Endodermal cell (in vitro differentiated cells): ENCODE measurements at places on chromosomes 3 and 15. TPM values are rescaled to one million over a fixed set of nuclear protein-coding genes. Genes with fewer than 3 reads are reported as not detected.

GRCh38 chr15:61794276-61794675 is 266.0 kb downstream of the VPS13C start:
- H3K27me3 ChIP-seq = no peaks in the 10 kb centered on the region
- H3K27ac ChIP-seq = no peak overlapping the region
- H3K36me3 ChIP-seq = no peaks in the 10 kb centered on the region
- no peak overlapping the region for H3K4me3 ChIP-seq
- no peaks in the 10 kb centered on the region for H3K4me1 ChIP-seq

Gene CPNE4
- total RNA-seq = 1.7 to 2.7 TPM (median 2.0 TPM) in 3 replicates

DNA sequence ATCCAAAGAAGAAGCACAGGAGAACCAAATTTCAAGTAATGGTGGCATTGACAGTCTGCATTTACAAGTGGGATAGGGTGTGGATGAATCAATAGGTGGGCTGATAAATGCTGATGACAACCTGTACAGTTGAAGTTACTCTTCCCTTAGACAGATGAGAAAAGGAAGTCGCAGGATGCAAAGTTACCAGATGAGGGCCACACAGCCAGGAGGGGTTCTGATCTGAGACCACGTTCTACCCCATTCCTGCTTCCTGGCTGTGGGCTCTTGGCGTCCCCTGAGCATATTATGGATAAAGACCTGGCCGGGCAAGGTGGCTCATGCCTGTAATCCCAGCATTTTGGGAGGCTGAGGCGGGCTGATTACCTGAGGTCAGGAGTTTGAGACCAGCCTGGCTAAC is 104.6 kb downstream of the EOMES start:
- no peak overlapping the region for H3K4me3 ChIP-seq
- no peak for DNase-seq
- H3K27ac ChIP-seq = no peak overlapping the region
- no peaks in the 10 kb centered on the region for H3K4me1 ChIP-seq
- no peaks in the 10 kb centered on the region for H3K36me3 ChIP-seq

DNA sequence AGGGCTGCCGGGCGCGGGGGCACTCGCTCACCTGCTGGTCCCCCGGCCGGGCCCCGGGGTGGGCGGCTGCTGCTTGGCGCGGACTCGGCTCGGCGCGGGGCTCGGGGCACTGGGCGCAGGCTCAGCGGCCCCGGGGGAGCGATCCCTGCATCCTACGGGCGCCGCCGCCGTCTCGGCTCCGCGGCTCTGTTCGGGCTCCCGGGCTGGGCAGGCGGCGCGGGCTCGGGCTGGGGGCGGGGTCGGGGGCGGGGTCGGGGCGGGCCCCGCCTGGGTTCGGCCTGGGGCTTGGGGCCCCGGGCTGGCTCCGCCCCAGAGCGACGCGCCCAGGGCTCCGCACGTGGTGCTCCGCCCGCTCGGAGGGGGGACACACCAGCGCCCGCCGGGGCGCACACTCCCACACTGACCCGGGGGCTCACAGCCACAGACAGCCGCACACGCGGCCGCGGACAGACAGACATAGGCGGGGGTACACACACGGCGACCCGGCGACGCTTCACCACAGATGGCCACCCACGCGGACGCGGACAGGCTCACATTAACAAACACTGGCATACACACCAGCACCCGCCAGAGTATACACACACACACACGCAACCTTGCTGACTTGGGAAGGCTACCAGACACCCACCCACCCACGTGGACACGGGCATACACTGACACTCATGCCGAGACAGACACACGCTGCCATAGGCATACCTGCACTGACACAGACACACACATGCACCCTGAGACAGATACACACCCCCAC is at the start of gene SCN5A:
TSS of gene SCN5A (minus strand) at position 188 of the 748 bp plus-strand sequence. CDS start 16,380 bp downstream, outside the sequence.
- H3K4me1 ChIP-seq = no peaks in the 10 kb centered on the region
- DNase-seq = peak; percentile 92
- no peak within 1 kb of the TSS for H3K27ac ChIP-seq
- peaks cover 73% of the 10 kb centered on the region for H3K27me3 ChIP-seq
- H3K4me3 ChIP-seq = peak within 1 kb of the TSS; percentile 68

DNA sequence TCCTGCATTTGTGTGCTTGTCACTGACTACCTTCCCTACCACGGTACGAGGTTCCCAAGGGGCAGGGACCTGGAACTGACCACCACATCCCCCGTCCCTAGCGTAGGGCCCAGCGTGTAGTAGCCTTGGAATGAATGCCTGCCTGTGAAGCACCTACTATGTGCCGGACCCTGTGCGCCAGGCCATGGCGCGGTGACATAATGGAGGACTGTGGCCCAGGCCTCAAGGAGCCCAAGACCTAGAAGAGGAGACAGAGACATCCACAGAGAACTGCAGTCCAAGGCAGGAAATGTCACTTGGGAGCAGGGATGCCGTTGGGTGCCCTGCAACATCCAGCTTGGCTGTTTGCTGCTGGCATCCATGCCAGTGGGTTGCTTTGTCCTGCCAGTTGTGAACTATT is 71.9 kb upstream of the SLC6A6 start:
- H3K36me3 ChIP-seq = no peaks in the 10 kb centered on the region
- H3K4me1 ChIP-seq = no peaks in the 10 kb centered on the region
- H3K27me3 ChIP-seq = no peaks in the 10 kb centered on the region
- DNase-seq = no peak
- no peak overlapping the region for H3K4me3 ChIP-seq

Gene APOD
- total RNA-seq = not detected in 2 replicates

Gene CAMK1
- total RNA-seq = 13.3 to 15.3 TPM (median 13.4 TPM) in 3 replicates

Gene FRMD5
- total RNA-seq = 4.5 to 8.2 TPM (median 7.0 TPM) in 3 replicates

DNA sequence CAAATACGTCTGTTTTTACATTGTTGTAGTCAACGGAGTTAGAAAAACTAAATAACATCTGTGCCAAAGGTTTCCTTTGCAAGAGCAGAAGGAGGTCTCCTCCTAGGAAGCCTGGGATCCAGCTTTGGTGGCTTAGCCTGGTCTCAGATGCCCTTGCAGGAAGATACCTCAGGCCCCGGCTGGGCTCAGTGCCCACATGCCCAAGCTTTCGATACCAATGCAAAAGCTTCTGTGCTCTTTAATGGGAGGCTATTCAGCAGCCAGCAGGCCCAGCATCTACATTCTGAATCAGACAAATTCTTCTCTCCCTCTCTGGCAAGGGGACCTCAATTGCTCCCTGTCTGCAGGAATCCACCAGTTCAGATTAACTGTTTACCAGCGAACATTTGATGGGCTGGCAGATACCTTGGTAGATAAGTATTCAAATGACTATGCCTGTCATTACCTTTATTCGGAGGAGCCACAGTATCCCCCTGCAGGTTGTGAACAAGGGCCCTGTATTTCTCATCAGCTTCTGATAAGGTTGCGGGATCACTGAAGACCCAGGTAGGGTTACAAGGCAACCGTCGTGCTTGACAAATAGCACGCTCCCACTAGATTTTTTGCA is 180.1 kb upstream of the KBTBD8 start:
- no peaks in the 10 kb centered on the region for H3K27me3 ChIP-seq
- H3K36me3 ChIP-seq = no peaks in the 10 kb centered on the region
- peaks cover 28% of the 10 kb centered on the region for H3K4me1 ChIP-seq
- H3K4me3 ChIP-seq = no peak overlapping the region
- DNase-seq = peak; percentile 72

Gene RTP3
- total RNA-seq = not detected in 2 replicates

DNA sequence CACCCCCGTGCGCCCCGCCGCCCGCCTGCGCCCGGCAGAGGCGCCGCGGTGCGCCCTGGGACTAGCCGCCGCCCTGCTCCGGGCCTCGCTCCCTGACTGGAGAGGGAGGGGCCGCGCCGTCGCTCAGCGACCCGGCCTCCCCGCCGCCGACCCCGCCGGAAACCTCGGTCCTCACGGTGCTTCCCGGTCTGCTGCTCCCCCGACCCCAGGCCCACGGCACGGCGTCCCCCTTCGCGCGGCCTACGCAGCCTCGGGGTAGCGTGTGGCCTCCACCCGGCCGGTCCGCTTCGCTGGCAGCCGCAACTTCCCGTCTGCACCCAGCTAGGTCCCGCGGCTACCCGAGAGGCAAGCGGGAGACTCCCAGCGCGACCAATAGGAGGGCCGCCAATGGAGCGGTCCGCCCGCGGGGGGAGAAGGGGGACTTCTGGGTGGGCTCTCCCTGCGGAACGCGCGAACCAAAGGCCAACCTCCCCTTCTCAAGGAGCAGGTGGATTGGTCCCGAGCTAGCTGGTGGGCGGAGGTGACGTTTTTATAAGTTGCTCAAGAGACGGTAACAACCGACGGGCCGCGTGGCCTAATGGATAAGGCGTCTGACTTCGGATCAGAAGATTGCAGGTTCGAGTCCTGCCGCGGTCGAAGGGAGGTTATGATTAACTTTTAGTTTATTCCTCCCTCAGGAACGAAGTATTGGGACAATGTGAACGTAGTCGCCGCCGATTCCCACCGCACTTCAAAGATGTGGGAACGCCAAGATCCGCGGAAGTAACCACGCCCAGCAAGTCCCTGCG is at the start of gene POLG:
TSS of gene POLG (minus strand) at position 315 of the 788 bp plus-strand sequence. CDS start 1,070 bp downstream, outside the sequence.
- H3K27ac ChIP-seq = peak within 1 kb of the TSS; percentile 72
- H3K27me3 ChIP-seq = peaks cover 25% of the 10 kb centered on the region
- peaks cover 16% of the 10 kb centered on the region for H3K4me1 ChIP-seq
- H3K36me3 ChIP-seq = peaks cover 34% of the 10 kb centered on the region
- DNase-seq = peak; percentile 100
